Coronary artery (tissue), 2 donors: ENCODE measurements at places on chromosomes 7 and 10.

- no peak for DNase-seq
Observed at GRCh38 chr10:118751265-118751664, 3.5 kb downstream of the CACUL1 start.

- no peak for DNase-seq
Observed at GRCh38 chr10:70518695-70519094, 40.1 kb downstream of the PALD1 start.

DNA sequence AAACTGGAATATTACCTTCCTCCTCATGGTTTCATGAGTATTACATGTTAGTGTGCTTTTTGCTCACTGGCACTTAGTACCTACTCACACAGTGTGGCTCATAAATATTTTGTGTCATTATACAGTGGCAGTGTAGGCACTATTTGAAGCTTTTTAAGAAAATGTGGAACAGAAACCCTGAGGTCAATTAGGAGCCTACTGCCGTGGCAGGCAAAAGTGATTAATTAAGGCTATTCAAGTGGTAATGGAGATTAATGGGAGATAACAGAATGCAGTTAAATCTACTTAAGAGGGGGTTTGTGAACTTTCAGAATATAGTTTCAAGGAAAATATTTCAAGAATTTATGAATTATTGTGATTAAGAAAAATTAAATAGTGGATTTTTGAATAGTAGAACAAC lies 277.6 kb downstream of the HGF start:
- DNase-seq: no peak

GRCh38 chr10:97057491-97058235 lies 128.1 kb downstream of the SLIT1 start:
- DNase-seq: no peak

- DNase-seq: no peak
Observed at GRCh38 chr7:77181734-77182133, 17.9 kb downstream of the FGL2 start.

DNA sequence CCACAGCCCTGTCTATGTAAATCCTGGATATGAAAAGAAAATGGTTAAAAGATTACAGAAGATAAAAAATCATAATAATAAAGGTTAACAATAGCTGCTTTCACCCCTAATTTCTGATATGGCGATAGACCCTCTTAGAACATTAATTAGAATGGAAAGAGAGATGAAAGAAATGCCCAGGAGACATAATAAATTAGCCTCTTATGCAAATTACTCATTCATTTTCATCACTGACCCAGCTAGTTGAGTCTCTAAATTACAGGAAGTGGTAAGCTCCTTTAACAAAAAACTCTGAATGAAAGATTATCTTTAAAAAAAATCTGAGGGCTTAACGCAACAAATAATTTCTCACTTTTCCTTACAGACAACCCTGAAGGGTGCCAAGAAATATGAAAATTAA lies 12.4 kb downstream of the GFRA1 start:
- no peak for DNase-seq

DNA sequence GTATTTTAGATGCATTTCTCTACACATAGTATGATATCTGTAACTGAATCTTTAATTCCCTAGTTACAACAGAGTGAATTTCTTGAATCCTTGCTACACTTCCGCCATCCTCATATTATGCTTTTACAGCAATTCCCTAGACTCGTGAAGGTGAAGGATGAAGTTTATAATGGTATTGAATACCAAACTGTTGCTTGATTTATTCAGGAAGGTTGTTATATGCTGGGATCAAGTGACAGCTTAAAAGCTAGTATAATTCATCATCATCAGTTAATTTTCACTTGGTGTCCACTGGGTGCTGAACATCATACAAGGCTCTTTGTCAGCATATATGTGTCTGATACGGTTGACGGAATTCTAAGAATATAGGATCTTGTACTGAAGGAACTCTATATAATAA lies 47.2 kb downstream of the MDFIC start:
- no peak for DNase-seq

DNA sequence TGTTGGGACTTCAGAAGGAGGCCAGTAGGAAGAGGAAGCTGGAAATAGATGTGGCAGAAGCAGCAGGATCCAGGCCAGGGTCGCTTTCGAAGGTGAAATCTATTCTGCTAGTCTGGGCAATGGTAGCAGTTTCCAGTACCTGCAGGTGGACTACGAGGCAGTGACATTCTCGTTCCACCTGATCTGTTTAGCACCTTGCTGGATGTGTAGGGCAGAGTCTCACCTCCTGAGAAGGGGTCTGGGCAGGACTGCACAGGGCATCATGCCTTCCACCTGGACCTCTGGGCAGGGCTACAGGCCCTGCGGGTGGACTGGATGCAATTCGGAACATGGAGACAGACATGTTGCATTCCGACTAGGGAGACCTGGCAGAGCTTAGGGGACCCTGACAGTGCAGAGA lies 254.8 kb upstream of the ZNF32 start:
- DNase-seq: no peak

DNA sequence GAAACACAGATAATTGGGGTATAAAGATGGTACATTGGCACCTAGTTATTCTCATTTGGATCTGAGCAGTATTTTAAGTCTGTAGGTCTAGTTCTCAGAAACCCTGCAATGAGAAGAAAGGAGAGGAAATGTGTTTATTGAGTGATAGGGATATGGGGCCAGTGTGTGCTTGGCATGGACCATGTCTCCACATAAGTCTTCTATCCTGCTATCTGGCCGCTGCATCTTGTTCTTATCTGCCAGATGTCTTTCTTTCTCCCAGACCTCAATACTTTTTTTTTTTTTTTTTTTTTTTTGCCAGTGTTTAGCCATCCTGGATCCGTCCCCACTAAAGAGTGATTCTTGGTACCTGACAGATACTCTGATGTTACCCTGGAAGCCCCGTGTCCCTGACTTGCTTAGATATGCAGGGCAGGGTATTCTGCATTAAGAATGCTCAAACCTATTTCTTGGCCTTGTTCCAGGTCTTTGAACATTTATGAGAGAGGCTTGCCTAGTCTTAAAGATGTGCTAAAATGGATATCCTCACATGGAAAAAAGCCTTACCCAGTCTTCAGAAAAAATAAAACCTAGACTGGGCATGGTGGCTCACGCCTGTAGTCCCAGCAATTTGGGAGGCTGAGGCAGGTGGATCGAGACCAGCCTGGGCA lies 10.0 kb downstream of the MTURN start:
- DNase-seq: no peak

DNA sequence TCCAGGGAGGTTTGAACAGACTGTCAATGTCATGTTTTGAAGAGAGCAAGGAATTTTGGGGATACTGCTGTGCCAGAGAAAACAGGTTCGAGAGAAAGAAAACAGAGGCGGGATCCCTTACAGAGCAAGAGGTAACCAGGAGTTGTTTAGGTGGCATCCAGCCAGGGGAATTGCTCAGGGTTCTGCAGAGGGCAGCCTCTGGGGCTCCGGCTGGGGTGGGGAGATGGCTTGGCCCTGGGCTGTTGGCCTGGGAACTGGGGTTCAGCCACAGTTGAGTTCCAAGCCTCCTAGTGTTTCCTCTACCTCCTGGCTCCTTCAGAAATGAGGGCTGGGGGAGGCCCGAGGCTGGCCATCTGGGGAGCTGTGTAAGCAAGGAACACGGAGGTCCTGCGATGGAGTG lies 68.0 kb downstream of the CAMK1D start:
- DNase-seq: no peak

GRCh38 chr10:5942474-5942873 lies 34.9 kb downstream of the IL15RA start:
- DNase-seq: no peak

GRCh38 chr7:1105189-1105588 lies 17.3 kb downstream of the GPER1 start:
- DNase-seq: no peak

DNA sequence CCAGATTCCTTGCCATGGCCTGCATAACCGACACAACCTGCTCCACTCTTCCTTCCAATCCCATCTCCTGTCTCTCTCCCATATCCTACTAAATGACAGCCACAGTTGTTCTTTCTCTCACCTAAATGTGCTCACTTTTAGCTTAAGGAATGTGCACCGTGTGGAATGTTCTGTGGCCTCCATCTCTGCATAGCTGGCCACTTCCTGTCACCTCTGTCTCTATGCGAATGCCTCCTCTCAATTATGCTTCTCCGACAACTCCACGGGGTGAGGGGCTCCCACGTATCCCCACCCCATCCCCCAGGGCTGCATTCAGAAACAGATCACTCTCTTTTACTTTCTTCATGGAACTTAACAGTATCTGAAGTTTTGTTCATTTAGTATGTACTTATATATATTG lies 110.7 kb downstream of the RAB18 start:
- no peak for DNase-seq

- DNase-seq: no peak
Observed at GRCh38 chr10:27695088-27695487, 50.5 kb downstream of the MKX start.

DNA sequence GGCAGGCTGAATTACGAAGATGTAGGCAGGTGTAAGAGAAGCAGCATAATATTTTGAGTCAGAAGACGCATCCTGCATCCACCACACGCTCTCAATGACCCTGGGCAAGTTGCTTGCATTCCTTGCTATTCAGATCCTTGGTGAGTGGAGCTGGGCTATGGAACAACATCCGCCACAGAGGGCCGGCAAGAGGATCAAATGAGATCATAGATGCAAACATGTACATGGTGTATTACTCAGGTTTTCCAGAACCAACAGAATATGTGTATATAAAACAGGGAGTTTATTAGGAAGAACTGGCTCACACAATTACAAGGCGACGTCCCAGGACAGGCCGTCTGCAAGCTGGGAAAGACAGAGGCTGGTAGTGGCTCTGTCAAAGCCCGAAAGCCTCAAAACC lies 51.5 kb downstream of the ADAM12 start:
- no peak for DNase-seq

DNA sequence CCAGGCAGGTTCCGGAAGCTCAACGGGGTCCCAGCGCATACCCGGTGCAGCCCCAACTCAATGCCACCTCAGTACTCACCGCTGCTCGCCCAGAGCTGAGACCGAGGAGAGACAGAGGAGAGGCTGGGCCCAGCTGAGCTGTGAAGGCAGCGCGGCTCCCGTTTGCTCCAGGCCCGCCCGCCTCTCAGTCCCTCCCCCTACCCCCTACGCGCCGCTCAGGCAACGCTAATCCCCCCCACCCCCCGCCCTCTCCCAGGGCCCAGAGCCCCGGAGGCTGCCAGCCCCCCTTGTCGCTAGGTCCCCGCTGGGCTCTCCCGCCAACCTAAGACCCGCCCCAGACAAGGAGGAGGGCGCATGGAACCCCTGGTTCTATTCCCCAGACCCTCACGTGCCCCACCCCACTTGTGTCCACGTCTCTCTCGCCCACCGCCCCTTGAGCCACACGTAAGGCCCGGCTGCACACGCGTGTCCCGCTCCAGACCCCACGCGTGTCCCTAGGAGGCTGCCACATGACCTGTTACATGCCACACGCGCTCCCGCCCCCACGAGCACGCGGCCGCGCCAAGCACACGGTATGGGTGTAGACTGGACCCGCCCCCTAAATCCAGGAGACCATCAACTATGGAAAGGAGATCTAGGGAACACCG lies at the start of gene PSD:
Gene PSD (minus strand): TSS at position 164 of the 647 bp plus-strand sequence. CDS start 1,747 bp downstream, outside the sequence.
- no peak for DNase-seq

GRCh38 chr7:114934086-114934485 lies 12.2 kb downstream of the MDFIC start:
- DNase-seq: no peak
